ENCODE measurements at places on chromosomes 2 and 18.
A peak's percentile ranks its signal among the peaks of the same experiment; 100 is the strongest.

DNA sequence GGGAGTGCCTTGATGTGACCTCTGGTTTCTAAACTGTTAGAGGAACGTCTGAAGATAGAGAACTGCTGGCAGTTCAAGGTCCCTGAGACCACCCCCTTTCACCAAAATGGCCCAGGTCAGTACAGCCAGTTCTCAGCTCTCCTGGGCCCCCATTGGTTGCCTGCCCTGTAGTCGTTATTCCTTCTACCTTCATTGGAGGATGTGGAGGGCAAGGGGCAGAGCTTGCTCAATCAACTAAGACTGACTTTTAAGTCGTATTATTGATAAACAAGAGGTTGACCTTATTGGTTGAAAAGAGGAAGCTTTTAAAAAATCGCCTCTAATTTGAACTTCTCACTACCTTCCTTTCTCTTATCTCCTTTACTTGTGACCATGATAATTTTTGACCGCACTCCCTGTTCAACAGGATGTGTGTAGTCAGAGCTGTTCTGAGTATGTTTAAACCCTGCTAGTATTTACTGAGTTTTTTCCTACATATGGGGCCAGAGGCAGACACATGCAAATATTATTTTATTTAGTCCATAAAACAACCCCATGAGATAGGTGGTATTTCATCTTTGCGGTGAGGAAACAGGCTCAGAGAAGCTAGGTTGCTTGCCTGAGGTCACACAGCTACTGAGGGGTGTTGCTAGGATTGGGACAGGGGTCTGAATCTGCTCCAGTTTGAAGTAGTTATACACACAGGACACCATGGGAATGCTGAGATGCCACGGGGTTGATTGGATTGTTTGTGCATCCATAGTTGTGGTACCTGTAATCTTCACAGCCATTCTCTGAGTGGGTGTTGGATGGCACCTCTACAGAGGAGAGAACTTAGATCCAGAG, 65.9 kb downstream of the TMEM247 start:
- DNase-seq, result no peak

- no peak for DNase-seq
Measured at GRCh38 chr2:118055512-118056164, 32.6 kb upstream of the INSIG2 start.

DNA sequence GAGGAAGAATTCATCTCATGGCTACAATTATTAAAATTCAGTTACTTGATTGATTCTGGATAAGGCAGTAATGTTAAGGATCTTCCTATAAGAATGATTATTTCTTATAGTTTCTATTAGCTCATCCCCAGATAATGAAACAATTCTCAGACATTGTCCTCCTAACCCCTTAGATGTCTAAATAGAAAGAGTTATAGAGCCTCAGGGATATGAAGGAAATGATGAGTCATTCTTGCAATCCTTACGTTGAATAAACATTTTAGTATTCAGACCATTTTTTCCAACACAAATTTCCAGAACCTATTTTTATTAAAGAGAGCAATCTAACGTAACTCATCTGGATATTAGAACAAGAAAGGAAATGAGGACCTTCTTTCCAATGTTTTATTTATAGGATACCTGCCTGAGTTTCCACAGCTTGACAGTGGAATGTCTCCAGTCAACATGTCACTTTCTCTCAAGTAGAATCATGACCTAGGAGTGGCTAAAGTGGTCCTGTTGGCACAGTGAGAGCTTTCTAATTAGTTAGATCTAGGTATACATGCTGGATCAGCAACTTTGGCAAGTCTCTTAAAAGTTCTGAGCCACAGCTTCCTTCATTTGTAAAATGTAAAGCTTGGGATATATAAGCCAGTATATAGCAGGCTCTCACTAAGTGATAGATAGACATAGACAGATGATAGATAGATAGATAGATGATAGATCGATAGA, 88.0 kb upstream of the RAB27B start:
- no peak for DNase-seq

DNA sequence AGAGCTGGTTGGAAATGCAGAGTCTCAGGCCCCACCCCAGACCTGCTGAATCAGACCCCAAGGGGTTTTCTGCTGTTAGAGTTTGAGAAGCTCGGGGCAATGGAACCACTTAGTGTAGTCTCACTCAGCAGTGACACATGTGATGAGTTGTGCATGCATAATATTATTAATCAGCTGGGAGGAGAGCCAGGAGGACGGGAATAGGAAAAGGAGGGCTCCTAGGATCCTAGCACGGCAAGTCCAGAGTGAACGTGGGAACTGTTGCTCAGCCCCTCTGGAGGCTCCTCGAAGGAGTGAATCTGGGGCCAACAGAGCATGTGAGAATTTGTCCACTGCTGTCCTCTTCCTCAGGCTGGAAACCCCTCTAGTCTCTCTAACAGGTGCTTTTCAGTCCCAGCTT, 87.1 kb downstream of the HS1BP3 start:
- DNase-seq, result peak; percentile 68

DNA sequence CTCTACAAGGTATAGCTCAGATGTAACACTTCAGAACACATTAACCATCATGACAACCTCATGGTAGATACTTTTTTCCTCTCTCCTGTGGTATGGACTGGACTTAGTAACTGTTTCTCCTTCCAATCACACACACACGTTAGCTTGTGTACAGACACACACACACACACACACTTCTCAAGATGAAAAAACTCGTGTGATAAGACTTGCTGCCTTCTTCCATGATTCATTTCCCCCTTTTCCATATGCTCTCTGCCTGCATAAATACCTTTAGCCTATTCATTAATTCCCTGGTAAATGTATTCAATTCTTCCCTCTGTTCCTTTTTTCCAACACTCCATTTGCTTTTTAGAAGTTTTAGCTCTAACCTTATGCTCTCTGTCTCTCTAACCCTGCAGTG, 118.9 kb upstream of the TANK start:
- DNase-seq, result no peak

GRCh38 chr2:125842041-125842440, 813.9 kb upstream of the GYPC start:
- no peak for DNase-seq

- DNase-seq, result peak; percentile 75
Measured at GRCh38 chr18:61606068-61606660, 272.9 kb downstream of the CDH20 start.

DNA sequence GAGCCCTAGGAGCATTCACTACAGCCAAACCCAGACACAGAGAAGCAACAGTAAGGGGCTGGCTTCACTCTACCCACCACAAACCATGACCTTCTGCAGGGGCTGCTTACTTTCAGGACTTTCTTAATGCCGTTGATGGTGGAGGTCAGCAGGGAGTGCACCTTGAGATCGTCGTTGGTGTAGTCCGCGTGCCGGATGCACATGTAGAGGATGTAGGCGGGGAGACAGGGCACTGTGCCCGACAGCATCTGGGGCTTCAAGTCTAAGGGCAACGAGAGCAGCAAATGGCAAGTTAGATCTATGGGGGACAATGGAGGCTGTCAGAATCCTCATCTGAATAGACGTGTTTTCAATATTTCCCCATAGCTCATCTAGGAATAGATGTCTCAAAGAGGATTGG, 29.8 kb upstream of the ACAA2 start:
- no peak for DNase-seq

- DNase-seq, result no peak
Measured at GRCh38 chr18:46721331-46721730, 35.5 kb downstream of the ST8SIA5 start.

DNA sequence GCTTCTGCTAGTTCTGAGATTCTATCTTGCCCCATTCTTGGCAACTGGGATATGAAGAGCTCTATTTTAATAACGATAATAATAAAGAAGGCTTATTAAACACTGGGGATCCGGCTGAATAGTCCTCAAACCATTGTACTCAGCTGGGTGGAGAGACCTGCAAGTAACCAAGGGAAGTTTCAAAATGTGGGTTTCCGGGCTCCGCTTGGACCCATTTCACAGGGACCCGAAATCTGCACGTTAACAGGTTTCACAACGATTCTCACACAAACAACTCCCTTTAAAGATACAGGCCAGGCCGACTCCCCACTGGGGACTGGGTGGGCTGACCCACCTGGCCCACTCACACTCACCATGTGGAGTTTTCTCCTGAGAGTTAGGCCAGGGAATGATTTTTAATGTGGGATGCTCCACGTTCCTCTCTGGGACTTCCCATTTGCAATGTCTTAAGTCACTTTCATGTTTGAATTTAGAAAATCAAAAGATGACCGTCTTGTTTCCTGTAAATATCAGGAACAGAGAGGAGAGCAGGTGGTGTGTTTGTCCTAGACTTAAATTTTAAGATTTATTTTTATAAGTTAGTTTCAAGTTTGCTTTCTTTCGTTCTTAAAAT, 96.3 kb downstream of the SH3RF3 start:
- DNase-seq, result no peak

- DNase-seq, result no peak
Measured at GRCh38 chr2:49801898-49802450, 647.7 kb upstream of the FSHR start.

DNA sequence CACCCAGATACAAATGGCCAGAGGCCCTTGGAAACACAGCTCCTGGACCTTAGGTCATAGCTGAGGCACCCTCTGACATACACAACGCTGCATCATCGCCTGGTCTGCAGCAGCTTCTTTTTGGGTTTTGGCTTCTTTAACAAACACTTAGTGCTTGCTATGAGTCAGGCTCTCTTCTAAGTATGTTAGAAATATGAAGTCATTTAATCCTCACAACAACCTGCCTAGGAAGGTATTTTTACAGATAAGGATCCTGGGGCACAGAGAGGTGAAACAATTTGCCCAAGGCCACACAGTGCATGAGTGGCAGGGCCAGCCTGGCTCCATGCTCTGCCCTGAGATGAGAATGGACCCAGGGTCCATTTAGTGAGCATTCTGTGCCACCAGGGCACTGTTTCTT, 96.6 kb downstream of the TMEM17 start:
- DNase-seq, result peak; percentile 14
